ENCODE measurements at places on chromosomes 16 and 17.

DNA sequence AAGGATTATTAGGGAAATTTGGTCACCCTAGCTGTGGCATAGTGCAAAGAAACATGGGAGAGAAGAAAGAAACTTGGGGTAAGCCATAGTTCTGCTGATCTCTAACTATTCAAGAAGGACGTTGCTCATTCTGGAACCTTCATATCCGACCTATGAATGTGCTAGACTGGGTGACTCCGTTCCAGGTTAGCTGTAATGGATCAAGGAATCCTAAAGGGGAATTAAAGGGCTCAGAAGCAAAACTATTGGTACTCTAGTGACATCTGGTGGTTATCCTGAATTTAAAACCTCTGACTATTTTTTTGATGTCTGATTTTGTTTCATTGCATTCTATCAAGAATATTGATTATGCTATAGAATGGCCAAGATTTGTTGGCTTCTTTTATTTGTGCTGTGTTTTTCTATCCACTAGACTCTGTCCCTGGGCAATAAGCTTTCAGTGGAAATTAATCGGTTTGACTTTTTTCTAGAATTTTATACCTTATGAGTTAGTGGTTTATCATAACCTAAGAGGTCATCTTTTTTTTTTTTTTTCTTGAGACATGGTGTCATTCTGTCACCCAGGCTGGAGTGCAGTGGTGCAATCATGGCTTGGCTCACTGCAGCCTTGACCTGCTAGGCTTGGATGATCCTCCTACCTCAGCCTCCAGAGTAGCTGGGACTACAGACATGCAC is 19.5 kb downstream of the PCTP start:
- DNase-seq, result peak; percentile 69

DNA sequence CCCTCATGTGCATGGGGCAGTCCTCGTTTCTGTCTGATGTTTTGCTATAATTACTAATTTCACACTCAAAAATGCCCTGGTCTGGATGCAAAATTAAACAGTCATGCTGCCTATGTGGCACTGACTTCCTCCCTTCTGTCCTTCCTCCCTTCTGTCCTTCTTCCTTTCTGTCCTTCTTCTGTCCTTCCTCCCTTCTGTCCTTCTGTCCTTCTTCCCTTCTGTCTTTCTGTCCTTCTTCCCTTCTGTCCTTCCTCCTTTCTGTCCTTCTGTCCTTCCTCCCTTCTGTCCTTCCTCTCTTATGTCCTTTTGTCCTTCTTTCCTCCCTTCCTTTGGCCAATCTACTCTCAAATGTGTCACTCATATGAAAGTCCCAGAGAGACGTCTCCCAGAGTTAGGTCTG is 93.8 kb downstream of the IRF8 start:
- no peak for DNase-seq

- peak; percentile 11 for DNase-seq
These were observed 204.5 kb upstream of the RPL38 start for GRCh38 chr17:73998653-73999645.

GRCh38 chr16:14181371-14182050 is 110.4 kb downstream of the MRTFB start:
- peak; percentile 87 for DNase-seq

GRCh38 chr16:82638095-82638798 is 11.5 kb downstream of the CDH13 start:
- peak; percentile 94 for DNase-seq

DNA sequence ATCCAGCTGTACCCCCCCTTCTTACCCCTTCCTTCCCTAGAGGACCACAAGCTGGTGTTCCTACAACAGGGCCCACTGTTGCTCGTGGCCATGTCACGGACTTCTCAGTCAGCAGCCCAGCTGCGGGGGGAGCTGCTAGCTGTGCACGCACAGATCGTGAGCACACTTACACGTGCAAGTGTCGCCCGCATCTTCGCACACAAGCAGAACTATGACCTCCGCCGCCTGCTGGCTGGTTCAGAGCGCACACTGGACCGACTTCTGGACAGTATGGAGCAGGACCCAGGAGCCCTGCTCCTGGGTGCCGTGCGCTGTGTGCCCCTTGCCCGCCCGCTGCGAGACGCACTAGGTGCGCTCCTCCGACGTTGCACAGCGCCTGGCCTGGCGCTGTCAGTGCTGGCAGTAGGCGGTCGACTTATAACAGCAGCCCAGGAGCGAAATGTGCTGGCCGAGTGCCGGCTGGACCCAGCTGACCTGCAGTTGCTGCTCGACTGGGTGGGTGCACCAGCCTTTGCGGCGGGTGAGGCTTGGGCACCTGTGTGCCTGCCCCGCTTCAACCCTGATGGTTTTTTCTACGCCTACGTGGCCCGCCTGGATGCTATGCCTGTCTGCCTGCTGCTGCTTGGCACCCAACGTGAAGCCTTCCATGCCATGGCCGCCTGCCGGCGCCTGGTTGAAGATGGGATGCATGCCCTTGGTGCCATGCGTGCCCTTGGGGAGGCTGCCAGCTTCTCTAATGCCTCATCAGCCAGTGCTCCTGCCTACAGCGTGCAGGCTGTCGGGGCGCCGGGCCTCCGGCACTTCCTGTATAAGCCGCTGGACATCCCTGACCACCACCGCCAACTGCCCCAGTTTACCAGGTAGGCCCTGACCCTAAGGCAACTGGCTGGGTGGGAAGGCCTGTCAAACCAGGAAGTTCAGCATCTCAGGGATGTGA is 3.6 kb downstream of the MON1B start:
- DNase-seq, result no peak

- DNase-seq, result peak; percentile 26
These were observed 43.6 kb downstream of the RHOT1 start for GRCh38 chr17:32185875-32186274.

- DNase-seq, result no peak
These were observed 26.3 kb upstream of the CCL2 start for GRCh38 chr17:34228781-34229180.

DNA sequence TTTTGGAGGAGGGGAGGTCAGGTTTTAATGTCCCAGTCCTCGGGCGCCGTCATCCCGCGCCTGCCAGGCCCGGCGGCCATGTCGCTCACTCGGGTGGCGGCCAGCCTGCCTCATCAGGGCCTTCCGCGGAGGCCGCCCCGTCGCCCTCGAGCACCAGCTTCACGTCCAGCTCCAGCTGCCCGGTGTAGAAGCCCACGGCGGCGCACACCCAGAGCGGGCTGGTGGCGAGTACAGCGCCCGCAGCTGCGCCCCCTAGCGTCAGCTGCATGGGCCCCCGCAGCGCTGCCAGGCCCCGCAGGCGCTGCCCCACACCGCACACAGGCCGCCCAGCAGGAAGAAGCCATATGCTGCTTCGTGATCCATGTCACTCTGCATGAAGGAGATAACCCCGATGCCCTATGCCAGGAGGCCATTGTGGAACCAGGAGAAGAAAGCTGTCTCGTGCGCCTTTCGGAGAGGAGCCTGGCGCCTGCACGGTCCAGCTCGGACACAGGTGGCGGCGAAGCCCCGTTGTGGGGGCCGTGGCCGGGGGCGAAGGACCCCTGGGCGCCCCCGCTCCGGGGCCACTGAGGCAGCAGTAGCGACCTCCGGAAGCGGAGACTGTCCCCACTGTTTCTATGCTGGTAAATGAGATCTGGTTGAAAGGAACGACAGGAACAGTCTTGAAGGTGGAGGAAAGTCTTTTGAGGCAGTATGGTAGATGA is 9.6 kb downstream of the AP2B1 start:
- DNase-seq, result no peak

- DNase-seq, result no peak
These were observed 81.9 kb downstream of the AIPL1 start for GRCh38 chr17:6352801-6353560.

- no peak for DNase-seq
These were observed 71.0 kb downstream of the ABCC12 start for GRCh38 chr16:48084826-48085225.

GRCh38 chr17:27635275-27635823 is 4.4 kb downstream of the LGALS9 start:
- DNase-seq, result no peak

GRCh38 chr17:57909551-57909950 is 45.7 kb downstream of the CUEDC1 start:
- DNase-seq, result no peak

- DNase-seq, result no peak
These were observed 7.1 kb downstream of the CDH15 start for GRCh38 chr16:89178453-89179147.

DNA sequence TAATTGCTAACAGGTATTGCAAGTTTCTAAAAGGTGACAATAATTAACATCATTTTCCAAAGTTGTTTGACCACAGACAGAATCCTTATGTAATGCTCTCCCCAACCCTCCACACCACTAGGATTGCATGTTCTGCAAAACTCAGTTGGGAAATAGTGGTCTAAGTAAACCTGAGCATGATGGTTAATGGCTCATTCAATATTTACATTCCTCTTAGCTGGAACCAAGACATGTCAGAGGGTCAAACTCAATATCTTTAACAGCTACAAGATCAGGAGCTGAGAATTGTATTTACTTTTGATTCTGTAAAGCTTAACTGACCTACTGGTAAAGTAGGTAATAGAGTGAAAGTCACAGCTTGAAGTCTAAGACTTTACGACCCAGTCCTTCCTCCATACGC is 10.2 kb downstream of the MFSD6L start:
- no peak for DNase-seq

DNA sequence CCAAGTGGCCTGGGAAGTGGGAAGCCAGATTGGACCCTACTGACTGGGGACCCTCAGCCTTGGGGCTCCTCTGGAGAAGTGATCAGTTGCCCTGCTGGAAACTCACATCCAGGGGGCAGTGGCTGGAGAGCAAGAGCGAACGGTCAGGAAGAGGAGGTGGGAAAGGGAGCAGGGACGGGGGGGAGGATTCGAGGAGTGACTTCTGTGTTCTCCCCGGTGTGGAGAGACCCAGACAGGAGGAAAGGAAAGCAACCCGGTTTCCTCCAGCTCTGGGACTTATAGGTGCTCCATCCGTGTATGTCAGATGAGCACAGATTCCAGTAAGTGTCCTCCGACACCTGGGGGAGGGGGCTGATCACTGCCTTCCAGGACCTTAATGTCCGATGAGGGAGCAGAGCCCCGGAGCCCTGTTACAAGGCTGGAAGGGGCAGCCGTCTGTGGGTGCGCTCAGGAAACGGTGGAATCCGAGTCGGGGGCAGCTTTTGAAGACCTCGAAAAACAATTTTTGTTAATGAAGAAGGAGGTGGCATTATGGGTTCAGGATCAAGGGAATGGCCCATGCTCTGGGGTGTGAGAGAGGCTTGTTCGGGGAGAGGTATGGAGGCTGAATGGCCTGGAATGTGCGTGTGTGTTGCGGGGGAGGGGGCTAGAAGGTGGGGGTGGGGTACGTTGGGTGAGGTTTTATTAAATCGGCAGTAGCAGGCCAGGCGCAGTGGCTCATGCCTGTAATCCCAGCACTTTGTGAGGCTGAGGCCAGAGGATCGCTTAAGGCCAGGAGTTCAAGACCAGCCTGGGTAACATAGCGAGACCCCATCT is 34.8 kb upstream of the NDRG4 start:
- DNase-seq, result no peak

- no peak for DNase-seq
These were observed 7.1 kb downstream of the ACSF3 start for GRCh38 chr16:89100601-89101302.

DNA sequence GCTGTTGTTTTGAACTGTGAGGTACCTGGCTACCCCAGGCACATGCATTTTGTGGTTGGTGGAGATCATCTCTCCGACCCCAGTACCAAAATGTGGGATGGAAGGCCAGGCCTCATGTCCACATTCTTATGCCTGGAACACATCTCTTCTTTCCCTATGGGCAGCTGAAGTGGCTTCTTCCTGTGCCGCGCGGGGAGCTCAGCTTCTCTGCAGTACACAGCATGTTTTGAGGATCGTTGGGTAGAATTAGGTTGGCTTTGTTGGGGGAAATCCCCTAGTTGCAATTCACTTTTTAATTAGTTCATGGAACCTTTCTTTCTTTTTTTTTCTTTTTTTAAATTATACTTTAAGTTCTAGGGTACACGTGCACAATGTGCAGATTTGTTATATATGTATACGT is 242.1 kb downstream of the MSI2 start:
- no peak for DNase-seq

GRCh38 chr17:65947831-65948230 is 244.1 kb downstream of the CEP112 start:
- no peak for DNase-seq

- no peak for DNase-seq
These were observed 31.9 kb downstream of the EPN2 start for GRCh38 chr17:19269106-19269505.

DNA sequence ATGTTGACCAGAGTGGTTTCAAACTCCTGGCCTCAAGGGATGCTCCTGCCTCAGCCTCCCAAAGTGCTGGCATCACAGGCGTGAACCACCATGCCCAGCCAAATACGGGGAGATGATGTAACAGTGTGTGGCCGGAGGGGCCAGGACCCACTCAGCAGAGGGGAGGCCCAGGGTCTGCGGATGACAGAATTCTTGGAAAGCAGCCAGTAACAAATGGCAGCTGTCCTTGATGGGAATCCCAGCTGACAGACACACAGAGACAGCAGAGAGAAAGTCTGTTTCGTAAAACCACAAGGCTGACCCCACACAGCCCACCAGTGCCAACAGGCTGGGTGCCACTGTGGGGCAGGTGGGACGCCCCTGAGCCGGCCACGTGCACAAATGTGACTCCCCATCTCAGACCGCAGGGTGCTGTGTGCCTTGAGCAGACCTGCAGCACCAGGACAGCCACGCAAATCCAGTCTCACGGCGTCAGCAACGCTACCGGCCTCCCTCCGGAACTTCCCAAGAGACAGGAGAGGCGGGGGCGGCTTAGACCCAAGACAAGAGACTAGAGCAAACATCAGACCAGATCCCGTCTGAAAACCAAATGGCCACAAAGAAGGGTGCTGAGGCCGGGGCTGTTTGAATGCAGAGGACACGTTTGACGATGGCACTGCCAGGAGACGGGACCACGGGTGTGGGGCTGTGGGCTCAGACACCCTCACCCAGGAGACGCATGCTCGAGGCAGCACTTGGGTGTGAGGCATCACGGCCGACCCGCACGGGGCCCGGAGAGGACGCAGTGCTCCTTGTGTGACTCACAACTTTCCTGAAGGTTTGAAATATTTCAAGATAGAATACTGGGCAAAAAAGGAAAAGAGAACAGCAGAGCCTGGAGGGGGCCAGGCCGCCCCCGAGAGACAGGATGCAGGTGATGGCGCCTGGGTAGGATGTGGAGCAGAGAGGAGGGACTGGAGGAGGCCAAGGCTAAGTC is 24.6 kb downstream of the CTU2 start:
- peak; percentile 43 for DNase-seq

DNA sequence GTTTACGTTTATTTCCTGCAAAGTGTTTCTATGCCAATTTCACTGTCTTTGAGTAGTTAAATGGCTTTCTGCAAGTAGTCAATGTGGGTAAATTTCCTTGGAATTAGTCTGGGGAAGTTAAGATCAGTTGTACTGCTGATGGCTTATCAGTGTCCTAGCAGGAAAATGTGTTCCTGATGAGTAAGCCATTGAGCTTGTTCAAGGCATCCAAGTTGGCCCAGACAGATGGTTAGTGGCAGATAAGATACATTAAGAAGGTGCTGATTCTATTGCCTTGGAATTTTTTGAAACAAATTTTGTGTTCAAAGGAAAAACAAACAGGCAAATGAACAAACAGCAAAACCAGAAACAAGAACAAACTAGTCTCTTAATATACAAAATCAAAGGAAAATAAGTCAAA is 258.4 kb downstream of the MAP2K6 start:
- DNase-seq, result peak; percentile 50
